ENCODE measurements at places on chromosomes 5 and 9. TPM values are rescaled to one million over a fixed set of nuclear protein-coding genes. Genes with fewer than 3 reads are reported as not detected.

- no peaks in the 10 kb centered on the region for H3K4me1 ChIP-seq
- H3K27ac ChIP-seq: no peak overlapping the region
- no peaks in the 10 kb centered on the region for H3K27me3 ChIP-seq
- no peak overlapping the region for H3K4me3 ChIP-seq
These were observed 64.5 kb downstream of the RCL1 start for GRCh38 chr9:4857163-4857810.

- H3K27ac ChIP-seq: no peak overlapping the region
- H3K27me3 ChIP-seq: no peaks in the 10 kb centered on the region
- no peaks in the 10 kb centered on the region for H3K4me1 ChIP-seq
- DNase-seq: no peak
These were observed 66.2 kb upstream of the CACNA1B start for GRCh38 chr9:137811283-137811870.

Gene PCDHGA1
- total RNA-seq: 1.3 TPM

GRCh38 chr5:156379206-156379605 is 52.2 kb downstream of the SGCD start:
- no peak for DNase-seq
- H3K4me1 ChIP-seq: no peaks in the 10 kb centered on the region
- no peaks in the 10 kb centered on the region for H3K36me3 ChIP-seq
- no peaks in the 10 kb centered on the region for H3K27me3 ChIP-seq

- no peak for DNase-seq
- no peak overlapping the region for H3K4me3 ChIP-seq
- H3K36me3 ChIP-seq: no peaks in the 10 kb centered on the region
- no peaks in the 10 kb centered on the region for H3K4me1 ChIP-seq
These were observed 105.1 kb downstream of the MSX2 start for GRCh38 chr5:174829511-174829864.

Gene PCDHGB4
- 8.9 TPM for total RNA-seq

Gene CCL27
- not detected for total RNA-seq

Gene CTXN3
- not detected for total RNA-seq

DNA sequence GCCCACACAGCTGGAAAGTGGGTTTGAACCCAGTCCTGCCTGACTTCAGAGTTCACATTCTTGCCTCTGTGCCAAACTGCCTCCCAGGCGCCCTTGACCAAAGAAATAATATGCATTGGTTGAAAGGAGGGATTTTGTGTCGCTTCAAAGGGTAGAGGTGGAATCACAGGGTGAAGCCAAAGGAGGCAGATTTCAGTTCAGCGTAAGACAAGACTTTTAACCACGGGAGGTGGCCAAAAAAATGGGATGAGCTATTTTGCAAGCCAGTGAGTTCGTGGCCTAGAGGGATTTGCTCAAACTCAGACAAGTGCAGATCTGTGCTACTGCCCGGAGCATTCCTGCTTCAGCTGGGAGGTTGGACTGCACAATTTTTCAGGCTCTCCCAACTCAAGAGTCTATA is 57.6 kb upstream of the RANBP3L start:
- peak; percentile 22 for DNase-seq

- no peaks in the 10 kb centered on the region for H3K27me3 ChIP-seq
- no peak overlapping the region for H3K4me3 ChIP-seq
- H3K4me1 ChIP-seq: no peaks in the 10 kb centered on the region
- DNase-seq: no peak
- H3K27ac ChIP-seq: no peak overlapping the region
These were observed 27.7 kb downstream of the TUT7 start for GRCh38 chr9:86326536-86326935.

Gene FAM78A
- total RNA-seq: 2.5 TPM

DNA sequence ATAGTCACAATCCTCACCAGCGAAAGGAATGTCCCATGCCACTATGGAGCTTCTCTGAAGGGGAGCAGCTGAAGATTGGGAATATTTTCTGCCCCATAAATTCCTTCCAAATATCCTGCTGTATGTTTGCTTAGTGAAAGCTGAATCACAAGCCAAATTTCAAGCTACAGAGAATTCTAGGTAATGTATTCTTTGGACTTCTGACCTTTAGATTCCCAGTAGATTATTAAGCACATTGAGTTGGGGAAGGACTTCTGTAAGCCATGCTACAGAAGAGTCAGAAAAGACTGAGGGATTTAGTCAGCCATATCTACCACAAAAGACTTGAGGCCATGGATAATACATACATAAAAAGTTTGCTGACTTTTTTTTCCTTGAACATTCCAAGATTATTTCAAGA is 1342.0 kb upstream of the NUDT12 start:
- no peak overlapping the region for H3K4me3 ChIP-seq
- no peaks in the 10 kb centered on the region for H3K4me1 ChIP-seq
- H3K36me3 ChIP-seq: no peaks in the 10 kb centered on the region
- H3K27ac ChIP-seq: no peak overlapping the region
- H3K27me3 ChIP-seq: no peaks in the 10 kb centered on the region

DNA sequence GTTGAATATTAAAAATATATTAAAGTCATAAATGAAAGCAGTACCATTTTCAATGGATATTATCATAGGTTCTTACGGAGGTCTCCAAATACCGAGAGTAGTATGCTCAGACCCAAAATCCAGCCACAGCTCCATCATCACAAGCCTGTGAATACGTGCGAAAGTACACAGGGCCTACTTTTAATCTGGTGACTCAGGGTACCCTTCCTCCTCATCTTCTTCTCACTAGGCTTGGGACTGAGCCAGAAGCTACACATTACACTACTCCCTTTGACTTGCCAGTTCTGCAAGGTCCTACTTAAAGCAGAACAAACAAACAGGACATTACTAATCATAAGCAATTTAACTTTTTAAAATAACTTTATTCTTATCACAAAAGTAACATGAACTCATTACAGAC is 7.6 kb upstream of the RIC1 start:
- H3K4me1 ChIP-seq: peaks cover 4% of the 10 kb centered on the region
- H3K27me3 ChIP-seq: no peaks in the 10 kb centered on the region
- no peak overlapping the region for H3K4me3 ChIP-seq
- no peak overlapping the region for H3K27ac ChIP-seq
- no peaks in the 10 kb centered on the region for H3K36me3 ChIP-seq

GRCh38 chr9:107948086-107948485 is 458.5 kb upstream of the KLF4 start:
- no peak overlapping the region for H3K4me3 ChIP-seq
- no peak for DNase-seq
- no peaks in the 10 kb centered on the region for H3K36me3 ChIP-seq
- no peaks in the 10 kb centered on the region for H3K27me3 ChIP-seq

Gene SUSD3
- total RNA-seq: 45.9 TPM

Gene FOXD4L3
- not detected for total RNA-seq

Gene ADAMTSL2
- 0.33 TPM for total RNA-seq

DNA sequence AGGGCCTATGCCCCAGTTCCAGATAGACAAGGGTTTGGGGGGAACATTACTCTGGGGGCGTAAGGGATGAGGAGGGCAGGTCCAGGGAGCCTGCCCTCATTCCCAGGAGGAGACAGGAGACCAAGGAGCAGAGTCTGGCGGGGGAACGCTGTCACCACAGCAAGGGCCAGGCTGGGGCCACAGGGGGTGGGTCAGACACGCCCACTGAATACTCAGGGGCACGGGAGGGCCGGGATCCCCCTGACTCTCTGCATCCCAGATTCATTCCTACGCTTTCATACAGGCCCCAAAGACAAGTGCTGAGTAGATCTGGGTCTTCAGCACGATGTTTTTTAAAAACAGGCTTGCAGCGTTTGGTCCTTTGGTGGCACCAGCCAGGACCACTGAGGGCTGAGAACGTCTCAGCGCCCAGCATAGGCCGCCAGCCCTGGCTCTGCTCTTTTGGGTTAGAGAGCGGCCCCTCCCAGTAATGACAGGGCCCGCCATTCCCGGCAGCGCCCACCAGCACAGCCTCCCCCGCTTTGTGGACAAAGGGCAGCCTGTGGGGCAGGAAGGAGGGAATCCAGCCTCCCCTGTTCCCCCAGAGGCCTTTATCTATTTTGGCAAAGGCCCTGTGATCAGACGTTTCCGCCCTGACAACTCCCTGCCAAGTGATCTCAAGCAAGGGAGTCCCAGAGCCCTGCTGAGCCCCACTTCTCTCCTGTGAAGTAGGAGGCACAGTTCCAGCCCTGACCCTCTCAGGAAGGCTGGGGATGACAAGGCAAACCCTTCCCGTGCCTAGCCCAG is 24.9 kb downstream of the NEK6 start:
- peak overlapping the region; percentile 85 for H3K27ac ChIP-seq
- no peak for DNase-seq
- no peaks in the 10 kb centered on the region for H3K27me3 ChIP-seq
- no peaks in the 10 kb centered on the region for H3K36me3 ChIP-seq
- H3K4me3 ChIP-seq: no peak overlapping the region
- peaks cover 28% of the 10 kb centered on the region for H3K4me1 ChIP-seq

- DNase-seq: no peak
- peak overlapping the region; percentile 80 for H3K27ac ChIP-seq
- no peaks in the 10 kb centered on the region for H3K4me1 ChIP-seq
- H3K4me3 ChIP-seq: peak overlapping the region; percentile 60
- no peaks in the 10 kb centered on the region for H3K36me3 ChIP-seq
These were observed 575.8 kb upstream of the ZNF462 start for GRCh38 chr9:106287091-106287631.

Gene NR4A3
- total RNA-seq: 34.1 TPM

Gene MEF2C
- total RNA-seq: 41.8 TPM

Gene TMEM8B
- total RNA-seq: 4.9 TPM

GRCh38 chr9:15843931-15844330 is 291.1 kb downstream of the CCDC171 start:
- no peak for DNase-seq
- H3K27ac ChIP-seq: no peak overlapping the region
- H3K4me3 ChIP-seq: no peak overlapping the region
- H3K4me1 ChIP-seq: no peaks in the 10 kb centered on the region
- no peaks in the 10 kb centered on the region for H3K27me3 ChIP-seq

DNA sequence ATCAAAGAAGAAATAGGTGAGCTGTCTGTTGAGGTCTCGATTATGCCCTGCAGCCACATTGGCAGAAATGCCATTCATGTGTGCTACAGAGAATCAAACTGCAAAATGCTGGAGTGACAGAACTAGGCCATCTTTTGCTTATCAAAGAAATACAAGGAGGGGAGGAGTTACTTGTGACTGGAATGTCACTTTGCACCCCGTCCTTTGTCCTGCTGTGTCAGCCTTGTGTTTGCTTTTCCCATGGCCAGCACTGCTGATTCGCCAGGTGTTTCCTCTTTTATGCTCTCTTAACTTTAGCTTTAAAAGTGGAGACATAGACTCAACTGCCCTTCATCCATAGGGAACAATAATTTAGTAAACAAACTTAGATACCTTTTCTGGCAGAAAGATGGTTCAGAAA is 54.3 kb downstream of the SLC46A2 start:
- no peaks in the 10 kb centered on the region for H3K4me1 ChIP-seq
- H3K27me3 ChIP-seq: no peaks in the 10 kb centered on the region
- no peak overlapping the region for H3K27ac ChIP-seq

Measured in breast epithelium (tissue), 4 donors.